ENCODE measurements at places on chromosomes 13 and 19. TPM values are rescaled to one million over a fixed set of nuclear protein-coding genes. Genes with fewer than 3 reads are reported as not detected.

- DNase-seq: no peak
Observed at GRCh38 chr19:44765033-44765948, 12.4 kb upstream of the CBLC start.

RGL3 gene
- 151 TPM for polyA plus RNA-seq

SULT2A1 gene
- polyA plus RNA-seq: 0.04 TPM

FXYD1 gene
- 25.7 TPM for polyA plus RNA-seq

DNA sequence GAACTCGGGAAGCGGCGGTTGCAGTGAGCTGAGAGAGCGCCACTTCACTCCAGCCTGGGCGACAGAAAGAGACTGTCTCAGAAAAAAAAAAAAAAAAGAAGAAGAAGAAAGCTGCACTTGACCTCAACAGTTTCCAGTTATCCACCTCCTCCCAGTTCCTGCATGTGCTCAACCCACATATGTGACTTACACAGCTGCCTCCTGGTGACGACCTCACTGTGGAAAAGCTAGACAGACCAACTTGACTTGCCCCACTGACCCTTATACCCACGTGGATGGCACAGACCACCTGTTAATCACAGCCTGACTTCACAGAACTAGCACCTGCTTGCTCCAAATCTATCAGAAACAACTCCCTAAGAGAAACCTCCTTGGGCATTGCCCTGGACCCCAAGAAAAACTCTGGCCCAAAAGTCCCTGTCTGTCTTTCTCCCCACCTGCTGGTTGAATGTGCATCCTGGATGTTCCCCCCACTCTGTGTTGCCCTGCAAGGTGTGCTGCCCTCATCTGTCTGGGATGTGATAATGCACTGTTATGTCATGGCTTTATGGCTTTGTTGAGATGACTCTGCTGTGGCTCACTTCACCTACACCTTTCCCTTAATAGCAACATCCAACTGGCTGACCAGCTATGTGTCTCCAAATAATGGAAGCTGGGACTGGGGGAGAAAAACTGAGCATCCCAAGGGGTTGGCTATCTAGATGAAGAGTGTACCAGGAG is 2.8 kb downstream of the ZNF20 start:
- DNase-seq: no peak

GRCh38 chr13:30696278-30697176 is 38.8 kb upstream of the ALOX5AP start:
- DNase-seq: no peak

DNA sequence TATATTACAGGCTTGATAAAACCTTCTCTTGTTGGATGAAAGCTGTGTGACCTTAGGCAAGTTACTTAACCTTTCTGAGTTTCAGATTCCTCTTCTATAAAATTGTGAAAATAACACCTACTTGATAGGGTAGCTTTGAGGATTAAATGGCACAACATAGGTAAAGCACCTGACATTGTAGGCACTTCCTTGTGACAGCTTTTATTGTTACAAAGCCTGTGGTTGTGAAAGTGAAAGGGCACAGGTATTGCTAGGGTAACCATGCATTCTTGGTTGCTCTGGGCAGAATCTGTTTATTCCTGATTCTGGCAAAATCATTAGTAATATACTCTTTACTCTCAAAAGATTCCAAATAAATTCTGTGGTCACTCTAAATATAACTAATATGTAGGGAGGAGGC is 493.4 kb downstream of the OLFM4 start:
- no peak for DNase-seq

GRCh38 chr19:709196-709964 is 645 bp downstream of the PALM start:
- no peak for DNase-seq

- DNase-seq: no peak
Observed at GRCh38 chr13:43694146-43694664, 92.6 kb downstream of the ENOX1 start.

GRCh38 chr19:17549085-17549740 is 6.2 kb upstream of the COLGALT1 start:
- DNase-seq: no peak

ZNF558 gene
- polyA plus RNA-seq: 45.7 TPM

RASL11A gene
- 29.9 TPM for polyA plus RNA-seq

DNA sequence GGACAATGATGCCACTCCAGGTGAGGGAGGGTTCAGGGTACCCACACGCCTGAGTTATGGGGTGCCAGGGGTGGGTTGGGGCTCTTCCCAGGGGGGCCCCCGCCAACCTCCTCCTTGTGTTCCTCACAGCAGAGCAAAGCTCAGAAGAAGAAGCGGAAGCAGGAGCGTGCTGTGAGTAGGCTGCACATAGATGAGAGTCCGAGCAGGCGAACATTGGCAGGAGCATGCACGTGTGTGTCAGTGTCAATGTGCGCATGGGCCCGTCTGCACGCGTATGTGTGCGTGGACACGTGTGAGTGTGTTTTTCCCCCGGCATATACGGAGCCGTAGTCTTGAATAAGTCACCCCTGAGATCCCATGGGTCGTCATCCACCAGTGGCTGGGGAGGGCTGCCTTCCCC is 12.4 kb upstream of the USE1 start:
- DNase-seq: no peak

- DNase-seq: peak; percentile 45
Observed at GRCh38 chr19:610801-611480, 21.3 kb downstream of the HCN2 start.

- no peak for DNase-seq
Observed at GRCh38 chr19:47699360-47699917, 13.8 kb upstream of the EHD2 start.

KIRREL2 gene
- polyA plus RNA-seq: 9.6 TPM

ELSPBP1 gene
- polyA plus RNA-seq: not detected

GRCh38 chr13:33070713-33071112 is 54.5 kb downstream of the KL start:
- DNase-seq: no peak

GRCh38 chr19:29610213-29610573 is 4.1 kb downstream of the POP4 start:
- DNase-seq: no peak

CYP2F1 gene
- polyA plus RNA-seq: not detected

- DNase-seq: no peak
Observed at GRCh38 chr19:47021536-47022139, 2.0 kb downstream of the NPAS1 start.

IL17D gene
- 8.5 TPM for polyA plus RNA-seq

FCHO1 gene
- polyA plus RNA-seq: 2.2 TPM

ERICH6B gene
- 1.1 TPM for polyA plus RNA-seq

RANBP3 gene
- 65.9 TPM for polyA plus RNA-seq

CCDC97 gene
- polyA plus RNA-seq: 32.5 TPM

GRCh38 chr13:39773833-39774232 is 118.4 kb downstream of the COG6 start:
- no peak for DNase-seq

DNA sequence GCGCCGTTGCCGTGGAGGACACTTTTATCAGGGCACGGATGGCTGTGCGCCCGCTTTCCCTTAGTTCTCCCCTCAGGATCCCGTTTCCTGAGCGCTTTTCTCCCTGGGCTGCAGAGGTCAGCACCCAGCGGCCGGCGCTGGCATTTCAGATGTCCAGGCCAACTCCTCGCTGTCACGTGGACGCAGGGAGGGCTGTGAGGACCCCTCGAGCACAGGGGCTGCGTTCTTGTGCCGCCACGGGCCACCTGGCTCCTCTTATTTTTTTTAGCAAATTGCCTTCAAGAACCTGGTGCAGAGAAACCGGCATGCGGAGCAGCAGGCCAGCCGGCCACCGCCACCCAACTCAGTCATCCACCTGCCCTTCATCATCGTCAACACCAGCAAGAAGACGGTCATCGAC is 22.3 kb downstream of the ATP4B start:
- DNase-seq: no peak

DNA sequence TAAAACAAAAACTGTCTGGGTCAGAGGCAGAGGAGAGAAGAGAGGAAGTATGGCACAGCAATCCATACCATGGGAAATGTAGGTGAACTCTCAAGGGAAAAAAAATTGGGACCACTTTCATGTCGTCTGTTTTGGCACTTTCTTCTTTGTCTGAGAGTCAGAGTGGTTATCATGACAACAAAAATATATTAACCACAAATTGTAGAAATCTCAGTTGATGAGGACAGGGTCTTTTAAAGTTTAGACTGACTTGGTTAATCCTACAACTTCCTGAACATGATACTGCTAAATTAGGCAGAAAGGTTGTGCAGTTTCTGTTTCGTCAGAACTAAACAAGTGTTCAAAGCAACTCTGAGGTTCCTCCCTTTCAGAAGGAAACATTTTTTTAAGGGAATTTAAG is 15.2 kb downstream of the KLF5 start:
- DNase-seq: no peak

MYO16 gene
- polyA plus RNA-seq: 0.44 TPM

DNA sequence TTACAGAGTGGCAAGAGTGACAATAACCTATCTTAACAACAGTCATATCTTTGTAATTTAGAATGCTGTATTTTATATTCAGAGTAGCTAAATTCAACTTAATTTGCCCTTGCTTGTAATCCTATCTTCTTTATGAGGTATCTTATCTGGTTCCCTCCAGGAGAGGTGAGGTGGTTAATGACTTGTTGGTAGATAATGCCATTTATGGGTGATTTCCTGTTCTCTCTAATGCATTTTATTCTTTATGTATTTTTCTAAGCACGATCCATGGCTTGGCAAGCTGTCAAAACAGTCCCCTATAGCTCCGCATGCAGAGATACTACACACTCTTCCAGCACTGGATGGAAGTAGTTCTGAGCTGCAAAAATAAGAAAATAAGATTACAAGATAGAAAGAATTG is 267.9 kb downstream of the LMO7 start:
- no peak for DNase-seq

DNA sequence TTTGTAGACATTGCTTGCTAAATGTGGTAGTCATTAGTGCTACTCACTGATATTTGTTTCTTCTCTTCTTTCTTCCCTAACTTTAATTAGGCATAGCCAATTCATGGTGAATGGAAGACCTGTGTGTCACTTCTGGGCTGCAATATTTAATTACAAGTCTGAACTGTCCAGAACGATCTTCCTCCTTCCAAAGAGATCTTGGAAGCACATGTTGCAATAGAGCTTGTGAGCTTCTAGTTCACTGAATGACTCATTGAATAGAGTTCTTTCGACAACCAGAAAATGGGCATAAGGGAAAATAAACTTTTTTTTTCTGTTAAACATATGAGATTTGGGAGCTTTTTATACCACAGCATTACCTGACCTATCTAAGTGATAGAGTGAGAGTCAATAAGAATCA is 1264.6 kb downstream of the PCDH9 start:
- DNase-seq: no peak

ZAR1L gene
- not detected for polyA plus RNA-seq

DNA sequence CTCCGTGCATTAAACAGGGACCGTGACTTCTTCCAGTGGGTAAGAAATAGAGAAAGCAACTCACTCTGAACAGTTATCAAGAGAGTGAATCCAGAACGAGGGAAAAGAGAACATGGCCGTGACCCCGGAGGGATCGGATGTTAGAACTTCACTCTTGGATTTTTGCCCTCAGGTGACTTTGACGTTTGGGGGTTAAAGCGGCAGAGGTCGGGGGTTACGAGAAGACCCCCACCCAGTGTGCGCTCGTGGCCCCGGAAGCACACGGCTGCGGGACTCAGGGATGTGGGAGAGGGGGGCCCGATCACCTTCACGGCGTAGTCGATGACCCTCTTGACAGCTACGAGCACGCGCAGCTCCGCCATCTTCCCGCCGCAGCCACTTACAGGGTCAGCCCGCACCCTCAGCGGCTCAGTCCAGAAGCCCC is at the start of gene ETFB:
Gene ETFB, minus strand, starts transcription at position 424 of the 424 bp plus-strand sequence. Its CDS starts 62 bp downstream, at position 362.
- no peak for DNase-seq

MZT1 gene
- polyA plus RNA-seq: 21.0 TPM

DNA sequence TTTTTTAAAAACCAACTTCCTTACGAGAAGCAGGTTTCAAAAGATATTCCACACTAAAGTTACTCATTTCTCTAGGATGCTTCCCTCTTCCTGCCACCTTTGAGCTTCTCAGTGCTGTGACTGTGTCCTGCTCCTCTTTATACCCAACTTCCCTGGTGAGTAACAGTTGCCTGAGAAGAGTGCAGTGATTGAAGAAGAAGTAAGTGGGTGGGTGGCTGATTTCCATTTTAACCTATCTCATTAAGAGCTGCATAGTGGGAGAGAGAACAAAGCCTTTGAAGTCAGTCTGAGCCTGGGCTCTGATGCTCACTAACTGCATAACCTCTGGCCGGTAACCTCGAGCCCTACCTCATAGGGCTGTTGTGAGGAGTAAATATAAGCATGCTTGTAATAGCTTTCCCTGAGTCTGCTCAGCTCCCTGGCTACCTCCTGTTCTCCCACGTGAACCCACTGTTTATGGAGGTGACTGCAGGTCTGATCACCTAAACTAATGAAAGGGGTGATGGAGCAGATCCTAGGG is 977.3 kb downstream of the UQCRFS1 start:
- no peak for DNase-seq

DNA sequence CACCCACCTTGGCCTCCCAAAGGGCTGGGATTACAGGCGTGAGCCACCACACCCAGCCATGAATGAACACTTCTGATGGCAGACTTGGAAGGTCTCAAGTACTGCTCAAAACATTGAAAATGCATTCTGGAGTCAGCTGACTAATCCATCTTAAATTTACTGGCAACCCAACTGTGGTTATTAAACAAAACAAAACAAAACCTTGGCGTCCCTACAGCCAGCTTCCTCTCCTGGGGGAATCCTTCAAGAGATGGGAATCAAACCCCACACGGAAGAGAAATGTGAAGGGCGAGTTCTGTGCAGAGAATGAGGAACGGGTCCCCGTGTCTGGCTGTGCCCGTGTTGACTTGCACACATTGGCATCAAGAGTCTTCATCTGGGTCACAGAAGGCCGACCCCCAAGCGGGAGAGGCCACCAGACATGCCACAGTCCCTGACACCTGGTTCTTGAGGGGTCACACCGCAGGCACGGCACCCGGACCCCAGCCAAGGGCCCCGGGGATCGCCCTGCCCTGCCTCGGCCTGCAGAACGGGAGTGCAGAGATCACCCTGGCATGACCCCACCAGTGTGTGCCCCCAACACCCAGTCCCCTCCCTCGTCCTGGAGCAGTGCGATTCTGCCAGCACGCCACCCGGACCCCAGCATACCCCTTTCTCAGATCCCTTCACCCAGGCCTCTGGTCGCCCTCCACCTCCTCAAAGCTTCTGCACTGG is 3.2 kb downstream of the MAP2K2 start:
- no peak for DNase-seq

DNA sequence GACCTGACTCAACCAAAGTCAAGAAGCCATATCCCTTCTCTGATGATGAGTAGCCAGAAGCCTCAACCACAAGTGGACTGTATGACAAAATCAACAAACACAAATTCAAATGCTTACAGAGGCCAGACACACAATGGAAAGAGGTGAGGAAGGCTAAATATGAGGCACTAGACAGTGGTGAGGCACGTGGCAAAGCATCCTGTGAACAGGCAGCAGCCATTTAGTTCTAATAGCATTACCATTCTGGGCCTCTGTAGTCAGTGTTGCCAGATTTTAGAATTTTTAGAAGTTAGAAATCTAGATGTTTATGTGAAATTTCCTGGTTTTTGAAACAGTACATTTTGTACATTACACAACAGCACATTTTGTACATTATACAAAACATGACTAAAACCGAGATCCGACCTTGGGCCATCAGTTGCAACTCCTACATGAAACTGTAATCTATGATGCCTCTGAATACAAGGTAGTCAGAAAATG is 403.3 kb downstream of the COG6 start:
- DNase-seq: no peak
